Natural killer cell treated with Interleukin-12 subunit alpha and Interleukin-12 subunit beta and Interleukin-15 and Interleukin-18, amount 100 ng/mL, for 72 hours (primary cell): ENCODE measurements at places on chromosomes 16 and 17. TPM values are rescaled to one million over a fixed set of nuclear protein-coding genes. Genes with fewer than 3 reads are reported as not detected.

The CCL2 gene
- 0.40 TPM for total RNA-seq

The HS3ST3B1 gene
- total RNA-seq: 13.2 TPM

The GPRC5B gene
- total RNA-seq: not detected

The ATP2A3 gene
- 125 TPM for total RNA-seq

The MMP28 gene
- not detected for total RNA-seq

The SHBG gene
- total RNA-seq: not detected

The RPH3AL gene
- total RNA-seq: 6.8 TPM

The FA2H gene
- not detected for total RNA-seq

The BLMH gene
- 52.5 TPM for total RNA-seq

The KLHL10 gene
- not detected for total RNA-seq

The C1QTNF8 gene
- not detected for total RNA-seq

The GRAP gene
- 15.9 TPM for total RNA-seq

The MYCBPAP gene
- total RNA-seq: 1.1 TPM

The ESRP2 gene
- total RNA-seq: 0.12 TPM

The USP36 gene
- total RNA-seq: 154 TPM

The MVP gene
- 180 TPM for total RNA-seq

The KRT24 gene
- total RNA-seq: not detected

The TMEM88 gene
- total RNA-seq: 2.4 TPM

The DOC2B gene
- total RNA-seq: 17.9 TPM

The NT5C3B gene
- total RNA-seq: 49.4 TPM

The FOXC2 gene
- not detected for total RNA-seq

The HIGD1B gene
- not detected for total RNA-seq

The SLC2A4 gene
- not detected for total RNA-seq
